IMR-90 (cell line): ENCODE measurements at places on chromosomes 1 and 21. TPM values are rescaled to one million over a fixed set of nuclear protein-coding genes. Genes with fewer than 3 reads are reported as not detected.

Gene SLAMF8
- total RNA-seq = not detected in 2 replicates

Gene KRTAP11-1
- not detected in 2 replicates for total RNA-seq

Gene VTCN1
- not detected in 2 replicates for total RNA-seq

Gene DIO1
- not detected in 2 replicates for total RNA-seq

Gene PGBD5
- total RNA-seq = 0.18 and 0.28 TPM in 2 replicates

Gene TSSK3
- not detected in 2 replicates for total RNA-seq

Gene PM20D1
- not detected in 2 replicates for total RNA-seq

Gene ERG
- not detected in 2 replicates for total RNA-seq

Gene PTGER3
- under 0.01 TPM in 1 of 2 replicates, not detected in the other for total RNA-seq

Gene BACH1
- 108 and 132 TPM in 2 replicates for total RNA-seq

Gene CASZ1
- total RNA-seq = under 0.01 and 0.18 TPM in 2 replicates

Gene SPRR2G
- total RNA-seq = not detected in 2 replicates

Gene SGIP1
- 27.1 and 43.6 TPM in 2 replicates for total RNA-seq

Gene TRIM58
- total RNA-seq = 0.54 and 1.1 TPM in 2 replicates

Gene NPHS2
- total RNA-seq = not detected in 2 replicates

Gene DENND2D
- 0.83 and 0.90 TPM in 2 replicates for total RNA-seq

Gene CELSR2
- total RNA-seq = 1.1 and 1.3 TPM in 2 replicates

Gene GPR37L1
- not detected in 2 replicates for total RNA-seq

Gene MAB21L3
- not detected in 2 replicates for total RNA-seq

Gene LCE1C
- total RNA-seq = not detected in 2 replicates

Gene CRP
- not detected in 2 replicates for total RNA-seq

Gene CDCA8
- 5.9 and 6.1 TPM in 2 replicates for total RNA-seq

Gene NUP210L
- total RNA-seq = under 0.01 TPM in 2 replicates

Gene KCNQ4
- total RNA-seq = not detected in 2 replicates

Gene RHBG
- not detected in 2 replicates for total RNA-seq

Gene CSF3R
- not detected in 2 replicates for total RNA-seq

Gene LENEP
- not detected in 2 replicates for total RNA-seq

Gene POLR3GL
- 7.9 and 10.3 TPM in 2 replicates for total RNA-seq

Gene TMEM200B
- total RNA-seq = 4.2 and 4.8 TPM in 2 replicates

Gene IGFN1
- total RNA-seq = not detected in 2 replicates

Gene U2AF1
- total RNA-seq = 6.5 and 16.4 TPM in 2 replicates

Gene NBPF6
- total RNA-seq = not detected in 2 replicates

Gene CYP4Z1
- total RNA-seq = not detected in 2 replicates

Gene PCP4
- not detected in 2 replicates for total RNA-seq

Gene HSD3B1
- not detected in 2 replicates for total RNA-seq

Gene RIMKLA
- not detected in 2 replicates for total RNA-seq

Gene KIF1B
- 21.1 and 32.5 TPM in 2 replicates for total RNA-seq
